NCI-H1930 (cell line): ENCODE measurements at places on chromosomes 7 and 10.
A peak's percentile ranks its signal among the peaks of the same experiment; 100 is the strongest.

GRCh38 chr7:16433568-16434122 lies 12.3 kb upstream of the CRPPA start:
- DNase-seq: no peak

GRCh38 chr7:120993553-120994191 lies 5.2 kb downstream of the CPED1 start:
- DNase-seq: no peak

DNA sequence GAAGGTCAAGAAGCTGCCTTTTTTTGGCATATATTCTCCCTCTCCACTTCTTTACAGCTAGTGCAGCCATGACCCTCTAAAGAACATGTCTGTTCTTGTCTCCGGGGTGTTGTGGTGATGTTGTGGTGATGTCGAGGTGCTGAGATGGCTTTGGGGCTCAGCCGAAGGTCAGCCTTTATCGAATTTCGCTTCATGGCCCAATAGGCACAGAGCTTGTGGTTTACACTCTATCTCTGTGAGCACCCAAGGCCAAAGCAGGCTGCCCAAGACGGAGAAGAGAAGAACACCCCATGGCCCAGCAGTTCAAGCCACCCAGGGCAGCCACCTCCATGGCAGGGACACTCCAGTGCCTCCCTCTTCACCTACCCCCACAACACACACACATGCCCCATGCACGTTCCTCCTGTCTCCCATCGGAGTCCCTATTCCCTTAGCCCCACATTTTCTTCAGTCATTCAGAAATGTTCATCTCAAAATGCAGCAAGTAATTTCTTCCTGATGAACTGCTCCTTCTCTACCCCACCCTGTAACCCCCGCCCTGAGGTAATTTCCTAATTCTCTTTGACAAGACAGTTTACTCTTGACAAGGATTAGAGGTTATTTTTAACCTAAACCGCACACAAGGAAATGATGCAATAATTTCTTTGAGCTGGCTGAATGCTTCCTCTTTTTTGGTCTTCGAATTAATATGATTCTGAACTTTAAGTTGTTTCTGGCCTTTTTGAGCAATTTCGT lies 18.6 kb upstream of the ADRB1 start:
- DNase-seq: no peak

DNA sequence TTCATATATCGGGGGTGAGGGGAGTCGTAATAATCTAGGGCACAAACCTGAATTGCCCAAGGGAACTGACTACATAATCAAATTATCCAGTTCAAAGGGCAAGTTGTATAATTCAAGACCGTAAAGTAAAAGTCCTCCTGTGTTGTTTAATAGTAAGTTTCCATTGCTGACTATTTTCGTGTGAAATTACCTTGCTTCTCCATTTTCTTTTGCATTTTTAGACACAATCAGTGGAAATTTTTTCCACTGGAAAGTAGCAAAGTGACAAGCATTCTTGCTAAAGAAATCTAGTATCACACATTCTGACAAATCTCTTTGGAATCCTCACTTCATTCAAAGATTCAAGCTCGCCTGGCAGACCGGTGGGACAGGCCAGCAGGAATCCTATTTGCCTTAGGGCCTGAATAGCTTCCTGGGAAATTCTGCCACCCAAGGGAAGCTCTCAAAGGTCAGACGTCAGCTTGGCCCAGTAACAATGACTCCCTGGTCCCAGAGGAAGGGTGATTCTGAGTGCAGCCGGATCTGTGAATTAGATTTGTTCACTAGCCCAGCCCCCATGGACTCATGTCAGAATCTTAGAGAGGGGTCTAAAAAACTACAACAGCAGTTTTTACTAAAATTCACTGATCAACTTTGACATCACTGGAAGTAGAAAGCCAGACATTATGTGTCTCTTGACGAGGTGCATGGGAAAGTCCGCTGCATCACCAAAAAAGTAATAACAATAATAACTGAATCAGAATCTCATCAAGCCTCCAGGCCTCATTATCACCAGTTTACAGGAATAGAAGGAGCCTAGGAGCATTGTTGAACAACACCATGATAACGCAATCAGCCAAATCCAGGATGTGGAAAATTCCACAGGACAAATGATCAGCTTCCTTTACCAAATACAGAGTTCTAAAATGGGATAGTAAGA lies 161.0 kb downstream of the SKIDA1 start:
- peak; percentile 0 for DNase-seq

- no peak for DNase-seq
These were observed 130.6 kb upstream of the BTBD16 start for GRCh38 chr10:122140461-122140902.

GRCh38 chr7:85820702-85821443 lies 634.0 kb upstream of the SEMA3D start:
- DNase-seq: no peak

- DNase-seq: no peak
These were observed 201.2 kb downstream of the PTN start for GRCh38 chr7:137142376-137142775.

DNA sequence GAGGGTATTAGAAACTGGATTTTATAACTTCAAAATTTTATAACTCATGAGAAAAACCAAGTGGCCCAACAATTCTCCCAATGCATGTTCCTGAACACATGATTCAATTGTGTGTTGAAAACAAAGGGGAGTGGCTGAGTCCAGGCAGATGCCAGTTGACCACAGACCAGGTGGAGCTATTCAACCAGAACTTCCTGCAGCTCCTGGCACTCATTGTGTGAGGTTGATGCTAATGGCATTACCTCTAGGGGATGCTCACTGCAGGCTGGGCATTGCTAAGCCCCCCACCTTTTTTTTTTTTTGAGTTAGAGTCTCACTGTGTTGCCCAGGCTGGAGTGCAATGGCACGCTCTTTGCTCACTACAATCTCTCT lies 20.3 kb downstream of the MYOF start:
- DNase-seq: no peak

GRCh38 chr7:140297192-140297591 lies 101.1 kb downstream of the SLC37A3 start:
- DNase-seq: peak; percentile 17

DNA sequence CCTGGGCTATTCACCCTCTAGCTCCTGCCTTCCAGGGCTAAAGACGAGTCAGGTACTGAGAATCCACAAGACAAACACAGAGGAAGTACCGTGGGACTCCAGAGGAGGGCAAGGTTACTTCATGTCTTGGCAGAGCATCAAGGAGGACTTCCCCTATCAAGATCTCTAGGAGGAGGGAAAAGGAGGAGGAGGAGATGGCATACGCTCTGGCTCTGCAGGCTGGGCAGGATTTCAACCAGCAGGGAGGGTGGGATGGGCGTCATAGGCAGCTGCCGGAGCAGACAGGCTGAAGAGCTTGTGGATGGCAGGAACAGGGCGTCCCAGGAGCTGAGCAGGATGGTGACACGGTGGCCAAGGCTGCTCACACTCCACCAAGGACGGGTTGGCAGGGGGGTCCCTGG lies 21.3 kb downstream of the MDH2 start:
- no peak for DNase-seq

DNA sequence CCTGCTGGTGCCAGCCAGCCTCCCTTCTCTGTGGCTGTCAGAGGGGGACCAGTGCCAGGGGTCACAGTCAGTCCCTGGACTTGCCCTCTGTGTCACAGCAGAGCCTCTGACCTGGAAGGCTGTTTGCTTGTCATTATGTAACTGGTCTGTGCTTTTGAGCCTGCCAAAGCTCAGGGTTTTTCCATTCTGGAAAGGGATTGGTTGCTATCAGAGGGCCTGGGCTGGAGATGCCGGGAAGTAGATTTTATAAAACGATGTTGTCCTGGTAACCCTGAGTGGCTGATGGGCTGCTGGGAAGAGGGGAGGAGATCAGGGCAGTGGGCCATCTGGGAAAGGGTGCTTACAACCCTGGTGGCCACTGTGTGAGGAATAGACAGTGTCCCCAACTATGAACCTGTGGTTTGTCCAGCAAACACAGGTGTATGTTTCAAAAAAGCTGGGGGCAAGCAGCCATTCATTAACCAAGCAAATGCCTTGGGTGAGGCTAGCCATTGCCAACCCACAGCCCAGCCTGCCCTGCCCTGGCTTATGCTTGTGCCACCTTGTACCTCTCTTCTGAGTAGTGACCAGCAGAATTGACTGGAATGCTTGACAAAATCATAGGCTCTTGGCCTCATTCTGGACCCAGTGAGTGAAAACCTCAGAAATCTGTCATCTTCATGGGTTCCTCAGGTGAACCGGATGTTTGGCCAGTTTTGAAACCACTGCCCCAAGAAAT lies 21.6 kb downstream of the SFTPD start:
- no peak for DNase-seq

- DNase-seq: no peak
These were observed 143.4 kb downstream of the TCF7L2 start for GRCh38 chr10:113093188-113094113.

DNA sequence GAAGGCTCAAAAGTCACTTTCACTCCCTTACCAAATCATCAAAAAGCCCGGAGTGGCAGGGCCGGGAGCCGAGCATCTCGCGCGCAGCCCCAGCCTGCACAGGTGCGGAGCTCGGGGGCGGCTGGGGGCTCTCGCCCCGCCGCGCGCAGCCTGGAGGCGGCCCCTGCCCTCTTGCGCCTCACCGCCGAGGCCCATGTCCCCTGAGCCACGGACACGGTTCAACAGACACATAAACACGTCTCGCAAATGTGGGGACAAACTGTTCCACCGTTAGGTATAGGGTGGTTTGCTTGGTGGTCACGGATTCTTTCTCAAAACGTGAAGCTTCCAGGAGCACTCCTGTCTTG lies 700 bp downstream of the GSAP start:
- DNase-seq: peak; percentile 9

- peak; percentile 31 for DNase-seq
These were observed 871 bp downstream of the ST7 start for GRCh38 chr7:116953906-116954838.

DNA sequence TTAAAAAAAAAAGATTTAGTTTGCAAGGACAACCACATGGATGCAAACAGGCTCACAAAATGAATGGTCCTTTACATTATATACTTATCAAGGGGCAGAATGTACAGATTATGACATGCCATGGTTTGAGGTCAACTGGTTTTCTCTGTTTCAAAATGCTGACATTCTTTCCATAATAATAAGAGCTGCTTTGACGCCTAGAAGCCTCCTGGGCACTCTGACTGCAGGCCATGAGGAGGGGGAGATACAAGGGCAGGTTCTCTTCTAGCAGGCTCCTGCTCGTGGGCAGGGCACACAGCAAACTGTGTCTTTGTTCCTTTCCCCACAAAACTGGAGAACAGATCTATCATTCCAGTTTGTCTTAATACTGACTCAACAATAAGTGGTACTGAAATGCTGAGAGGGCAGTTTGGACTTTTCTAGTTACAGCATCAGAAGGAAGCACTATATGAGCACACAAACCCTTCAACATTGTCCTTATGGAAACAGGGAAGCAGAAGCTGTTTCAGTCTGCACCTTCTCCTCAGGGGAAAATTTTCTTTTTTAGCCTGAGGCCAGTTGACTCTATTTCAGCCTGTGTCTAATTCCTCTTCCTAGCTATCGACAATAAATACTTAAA lies 314.9 kb upstream of the AOAH start:
- no peak for DNase-seq

DNA sequence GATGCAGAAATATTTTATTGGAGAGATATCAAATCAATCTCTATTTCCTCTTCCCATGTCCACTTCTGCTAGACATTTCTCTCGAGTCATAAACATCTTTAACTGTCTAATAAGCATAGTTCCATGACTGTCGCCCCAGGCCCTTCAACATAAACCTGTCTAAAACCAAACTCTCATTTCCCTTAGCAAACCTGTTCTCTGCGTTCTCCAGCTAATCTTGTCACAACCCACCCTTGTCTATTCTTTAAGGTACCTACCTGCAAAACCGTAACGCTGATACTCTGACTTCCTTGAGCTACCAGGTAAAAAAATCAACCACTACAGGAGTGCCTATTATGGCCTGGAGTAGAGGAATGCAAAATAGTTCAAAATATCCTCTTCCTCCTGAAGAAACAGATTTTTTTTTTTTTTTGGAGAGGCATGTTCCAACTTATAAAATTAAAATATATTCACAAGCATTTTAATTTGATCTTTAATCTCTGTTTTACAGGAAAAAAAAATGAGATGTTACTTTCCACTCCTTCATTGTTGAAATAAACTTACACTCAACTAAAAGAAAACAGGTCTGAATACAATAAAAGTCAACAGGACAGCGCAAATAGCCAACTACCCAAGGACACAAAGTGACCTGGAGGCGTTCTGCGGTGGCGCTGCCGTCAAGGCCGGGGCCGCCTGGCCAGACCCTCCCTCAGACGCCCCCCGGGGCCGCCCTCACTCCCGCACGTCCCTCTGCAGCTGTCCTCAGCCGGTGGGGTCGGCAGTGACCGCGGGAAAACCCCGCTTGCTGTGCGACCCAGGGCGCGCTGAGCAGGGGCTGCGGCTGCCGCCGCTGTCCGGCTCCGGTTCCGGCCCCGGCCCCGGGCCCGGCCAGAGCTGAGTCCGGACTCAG lies 765 bp downstream of the SLC25A40 start:
- peak; percentile 53 for DNase-seq

DNA sequence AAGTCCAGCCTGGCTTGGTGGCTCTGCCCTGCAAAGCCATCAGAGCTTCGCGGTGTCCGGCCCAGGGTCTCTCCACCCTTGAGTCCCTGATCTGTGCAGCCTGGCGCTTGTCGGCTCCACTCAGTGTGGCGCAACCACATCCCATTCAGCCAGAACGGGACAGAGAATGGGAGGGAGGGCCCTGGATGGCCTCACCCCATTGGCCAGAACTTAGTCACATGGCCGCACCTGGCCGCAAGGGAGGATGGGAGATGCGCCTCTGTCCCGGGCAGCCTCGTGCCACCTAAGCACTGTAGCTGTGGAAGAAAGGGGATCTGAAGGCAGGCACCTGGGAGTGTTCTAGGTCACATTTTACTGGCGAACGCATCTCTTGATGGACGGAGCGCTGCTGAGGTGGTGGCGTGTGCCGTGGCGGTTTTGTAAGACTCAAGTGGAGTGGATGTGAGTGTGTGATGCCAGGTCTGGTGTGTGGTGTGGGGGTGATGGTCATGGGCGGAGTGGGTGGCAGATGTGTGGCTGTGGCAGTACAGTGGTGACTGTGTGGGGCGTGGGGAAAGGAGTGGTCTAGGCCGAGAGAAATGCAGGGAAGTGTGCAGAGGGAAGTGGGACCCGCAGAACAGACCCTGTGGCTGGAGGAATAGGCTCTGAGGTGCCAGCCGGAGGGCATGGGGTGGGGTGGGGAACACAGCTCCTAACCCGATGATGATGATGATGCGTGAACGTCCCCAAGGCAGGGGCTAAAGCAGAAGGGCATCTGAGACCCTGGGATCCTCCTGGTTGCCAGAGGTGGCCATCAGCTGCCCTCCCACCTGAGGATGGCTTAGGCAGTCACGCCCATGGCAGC lies 19.0 kb downstream of the CLEC2L start:
- DNase-seq: no peak

- peak; percentile 73 for DNase-seq
These were observed 122.5 kb downstream of the RELN start for GRCh38 chr7:103866919-103867318.
